WTC11 (cell line): ENCODE measurements at places on chromosomes 6 and 20. TPM values are rescaled to one million over a fixed set of nuclear protein-coding genes. Genes with fewer than 3 reads are reported as not detected.

The SLC2A10 gene
- total RNA-seq = 8.0 to 12.0 TPM (median 10.8 TPM) in 3 replicates

The GSTA3 gene
- total RNA-seq = not detected in 3 replicates

The HM13 gene
- 93.3 to 103 TPM (median 101 TPM) in 3 replicates for total RNA-seq

- no peak overlapping the region for H3K4me3 ChIP-seq
- DNase-seq = no peak
- H3K4me1 ChIP-seq = peaks cover 7% of the 10 kb centered on the region
- H3K27ac ChIP-seq = no peak overlapping the region
Observed at GRCh38 chr6:50884364-50884763, 65.7 kb downstream of the TFAP2B start.

- no peak for DNase-seq
- H3K27ac ChIP-seq = no peak overlapping the region
- no peaks in the 10 kb centered on the region for H3K27me3 ChIP-seq
- peaks cover 12% of the 10 kb centered on the region for H3K4me1 ChIP-seq
- H3K36me3 ChIP-seq = no peaks in the 10 kb centered on the region
Observed at GRCh38 chr20:6623989-6624388, 143.5 kb upstream of the BMP2 start.

- no peak overlapping the region for H3K4me3 ChIP-seq
- peaks cover 6% of the 10 kb centered on the region for H3K36me3 ChIP-seq
- H3K4me1 ChIP-seq = peaks cover 11% of the 10 kb centered on the region
- peaks cover under 1% of the 10 kb centered on the region; the same call in 1 of the 2 replicates for H3K27me3 ChIP-seq
- no peak overlapping the region; the same call in 1 of the 2 replicates for H3K27ac ChIP-seq
Observed at GRCh38 chr6:89562093-89562973, 76.2 kb downstream of the LYRM2 start.

GRCh38 chr20:19824861-19825260 lies 66.8 kb downstream of the RIN2 start:
- no peak overlapping the region for H3K4me3 ChIP-seq
- H3K36me3 ChIP-seq = no peaks in the 10 kb centered on the region
- no peaks in the 10 kb centered on the region; the same call in 1 of the 2 replicates for H3K27me3 ChIP-seq
- DNase-seq = no peak

GRCh38 chr20:51627586-51627985 lies 85.1 kb upstream of the NFATC2 start:
- H3K27me3 ChIP-seq = no peaks in the 10 kb centered on the region
- H3K27ac ChIP-seq = no peak overlapping the region
- DNase-seq = no peak
- H3K36me3 ChIP-seq = no peaks in the 10 kb centered on the region

DNA sequence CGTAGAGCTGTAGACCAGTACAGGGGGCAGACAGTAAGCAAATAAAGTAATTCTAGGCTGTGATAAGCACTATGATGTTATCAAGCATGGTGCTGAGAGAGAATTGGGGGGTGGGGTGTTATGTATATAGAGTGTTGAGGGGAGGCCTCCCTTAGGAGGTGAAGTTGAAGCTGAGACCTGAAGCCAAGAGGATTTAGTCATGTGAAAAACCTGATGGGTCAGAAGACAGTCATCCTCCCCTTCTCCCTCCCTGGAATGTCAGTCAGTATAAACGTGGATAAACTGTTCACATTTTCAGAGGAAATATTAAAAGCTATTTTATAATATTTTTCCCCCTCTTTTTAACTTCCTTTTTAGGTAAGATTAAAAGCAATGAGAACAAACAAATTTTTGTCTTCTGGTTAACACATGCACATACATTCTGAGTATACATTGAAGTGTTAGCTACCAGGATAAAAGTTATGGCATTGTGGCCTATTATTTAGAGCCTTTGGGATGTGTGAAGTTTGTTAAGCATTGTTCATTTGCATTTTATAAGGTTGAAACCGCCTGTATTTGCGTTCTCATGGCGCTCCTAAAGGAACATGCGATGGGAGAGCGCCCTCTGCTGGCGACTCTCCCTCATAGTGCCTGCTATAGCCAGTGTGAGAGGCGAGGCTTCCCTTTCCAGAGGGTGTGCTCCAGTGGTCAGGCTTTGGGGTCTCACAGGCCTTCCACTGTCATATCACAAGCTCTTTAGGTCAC lies 35.4 kb upstream of the MAPK13 start:
- no peaks in the 10 kb centered on the region for H3K27me3 ChIP-seq
- H3K36me3 ChIP-seq = no peaks in the 10 kb centered on the region; the same call in 1 of the 2 replicates
- no peak overlapping the region for H3K27ac ChIP-seq
- peak; percentile 77 for DNase-seq
- no peak overlapping the region for H3K4me3 ChIP-seq

DNA sequence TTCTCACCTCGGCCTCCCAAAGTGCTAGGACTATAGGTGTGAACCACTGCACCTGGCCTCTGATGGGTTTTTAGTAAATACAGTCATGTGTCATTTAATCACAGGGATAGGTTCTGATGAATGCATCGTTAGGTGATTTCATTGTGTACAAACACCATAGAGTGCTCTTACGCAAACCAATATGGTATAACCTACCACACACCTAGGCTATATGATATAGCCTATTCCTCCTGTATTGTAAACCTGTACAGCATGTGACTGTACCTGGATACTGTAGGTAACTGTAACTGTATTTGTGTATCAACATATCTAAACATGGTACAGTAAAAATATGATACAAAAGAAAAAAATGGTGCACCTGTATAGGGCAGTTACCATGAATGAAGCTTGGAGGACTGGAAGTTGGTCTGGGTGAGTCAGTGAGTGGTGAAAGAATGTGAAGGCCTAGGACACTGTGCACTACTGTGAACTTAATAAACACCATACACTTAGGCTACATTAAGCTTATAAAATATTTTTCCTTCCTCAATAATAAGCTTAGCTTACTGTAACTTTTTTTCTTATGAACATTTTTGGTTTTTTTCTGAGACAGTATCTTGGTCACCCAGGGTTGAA lies 10.0 kb downstream of the BICRAL start:
- H3K27ac ChIP-seq = no peak overlapping the region
- H3K4me1 ChIP-seq = peaks cover 26% of the 10 kb centered on the region
- no peaks in the 10 kb centered on the region for H3K27me3 ChIP-seq

DNA sequence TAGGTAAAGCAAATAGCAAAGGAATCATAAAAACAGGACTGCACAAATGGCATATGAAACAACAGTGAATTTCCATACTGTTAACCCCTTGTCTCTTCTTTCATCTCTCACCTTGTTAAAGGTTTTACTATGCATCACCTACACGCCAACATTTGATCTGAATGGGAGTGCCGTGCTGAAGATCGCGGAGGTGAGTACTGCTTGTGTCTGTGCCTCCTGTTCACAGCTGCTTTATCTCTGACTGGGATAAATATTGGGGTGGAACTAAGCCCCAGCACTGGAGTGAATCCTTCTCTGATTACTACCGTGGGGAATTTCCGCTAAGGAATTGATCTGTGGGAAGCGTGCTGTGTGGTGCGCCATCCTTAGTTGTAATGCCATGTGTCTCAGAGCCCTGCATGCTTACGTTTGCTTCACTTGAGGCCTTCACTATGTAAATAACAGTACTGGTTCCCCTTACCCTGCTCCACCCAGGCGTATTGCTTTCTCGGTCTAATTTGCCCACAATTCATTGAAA lies 11.4 kb upstream of the PBOV1 start:
- H3K4me1 ChIP-seq = peaks cover 36% of the 10 kb centered on the region
- no peaks in the 10 kb centered on the region for H3K27me3 ChIP-seq
- H3K36me3 ChIP-seq = no peaks in the 10 kb centered on the region
- H3K27ac ChIP-seq = peak overlapping the region; percentile 14; the same call in 1 of the 2 replicates

DNA sequence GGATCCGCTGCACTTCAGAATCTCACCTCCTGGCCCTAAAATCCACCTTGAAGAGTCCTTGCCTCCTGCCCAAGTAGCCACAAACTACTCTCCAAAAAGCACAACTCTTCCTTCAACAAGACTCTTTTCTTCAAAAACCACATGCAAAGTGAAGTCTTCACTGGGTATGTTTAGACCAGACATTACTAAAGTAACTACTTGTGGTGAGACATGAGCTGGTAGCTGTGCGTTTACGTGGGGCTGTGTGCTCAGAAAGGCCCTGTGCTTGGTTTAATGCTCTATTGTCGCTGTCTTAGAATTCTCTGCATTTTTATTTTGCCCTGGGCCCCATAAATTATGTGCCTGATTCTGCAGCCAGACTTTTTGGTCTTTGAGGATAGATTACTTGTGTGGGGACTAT lies 104.4 kb upstream of the HDAC2 start:
- peaks cover 18% of the 10 kb centered on the region for H3K36me3 ChIP-seq
- no peaks in the 10 kb centered on the region for H3K27me3 ChIP-seq
- H3K4me3 ChIP-seq = no peak overlapping the region
- peaks cover 9% of the 10 kb centered on the region for H3K4me1 ChIP-seq
- no peak overlapping the region for H3K27ac ChIP-seq
- no peak for DNase-seq

DNA sequence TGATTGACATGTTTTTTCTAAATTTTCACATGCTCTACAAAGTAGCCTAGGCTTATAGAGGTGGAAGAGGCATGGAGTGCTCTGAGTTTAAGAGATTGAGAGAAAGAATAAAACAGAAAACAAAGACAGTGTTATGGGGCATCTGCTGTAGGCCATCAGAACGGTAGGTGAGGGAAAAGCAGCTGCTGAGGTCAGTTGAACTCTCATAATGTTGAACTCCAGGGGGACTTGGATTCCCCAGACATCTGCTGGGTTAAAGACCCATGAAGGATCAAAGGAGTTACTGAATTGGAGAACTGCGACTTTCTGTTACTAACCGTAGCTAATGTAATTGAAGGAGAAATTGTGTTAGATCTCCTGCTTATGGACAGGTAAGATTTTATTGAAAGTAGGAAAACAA lies 333.9 kb downstream of the TFAP2B start:
- DNase-seq = no peak
- no peaks in the 10 kb centered on the region for H3K36me3 ChIP-seq
- H3K4me1 ChIP-seq = peaks cover 10% of the 10 kb centered on the region
- peaks cover 78% of the 10 kb centered on the region for H3K27me3 ChIP-seq
- no peak overlapping the region for H3K27ac ChIP-seq

DNA sequence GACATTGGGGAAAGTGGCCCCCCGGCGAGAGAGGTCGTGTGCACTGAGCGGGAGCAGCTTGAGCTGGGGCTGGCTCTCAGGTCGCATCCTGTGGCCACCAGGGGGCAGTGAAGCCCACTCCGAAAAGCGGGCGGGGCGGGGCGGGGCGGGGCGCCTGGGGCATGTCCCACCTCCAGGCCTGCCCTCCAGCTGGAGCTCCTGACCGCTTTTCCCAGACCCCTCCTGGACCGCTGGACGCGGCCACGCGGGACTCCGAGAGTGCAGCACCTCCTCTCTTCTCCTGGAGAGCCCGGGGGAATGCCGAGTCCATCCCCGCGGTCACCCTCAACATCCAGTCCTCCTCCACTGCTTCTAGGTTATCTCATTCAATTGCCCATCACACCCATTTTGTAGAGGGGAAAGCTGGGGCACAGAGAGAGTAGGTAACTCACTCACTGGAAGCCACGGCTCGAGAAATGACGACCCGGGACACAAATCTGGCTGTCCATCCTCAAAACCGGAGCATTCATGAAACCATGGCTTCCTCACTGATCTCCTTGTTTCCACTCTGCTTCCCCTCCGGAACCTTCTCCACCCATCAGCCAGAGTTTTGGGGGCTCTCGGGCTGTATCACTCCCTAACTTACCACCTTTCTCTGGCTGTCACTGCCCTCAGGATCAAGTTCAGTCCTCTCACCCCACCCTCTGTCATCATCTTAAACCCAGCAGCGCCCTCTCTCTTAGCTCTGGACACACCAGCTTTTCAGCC lies 24.1 kb downstream of the COX4I2 start:
- peak; percentile 87 for DNase-seq
- peak overlapping the region; percentile 79 for H3K27ac ChIP-seq
- peaks cover 6% of the 10 kb centered on the region; the same call in 1 of the 2 replicates for H3K36me3 ChIP-seq
- H3K4me3 ChIP-seq = peak overlapping the region; percentile 74
- H3K4me1 ChIP-seq = peaks cover 23% of the 10 kb centered on the region

DNA sequence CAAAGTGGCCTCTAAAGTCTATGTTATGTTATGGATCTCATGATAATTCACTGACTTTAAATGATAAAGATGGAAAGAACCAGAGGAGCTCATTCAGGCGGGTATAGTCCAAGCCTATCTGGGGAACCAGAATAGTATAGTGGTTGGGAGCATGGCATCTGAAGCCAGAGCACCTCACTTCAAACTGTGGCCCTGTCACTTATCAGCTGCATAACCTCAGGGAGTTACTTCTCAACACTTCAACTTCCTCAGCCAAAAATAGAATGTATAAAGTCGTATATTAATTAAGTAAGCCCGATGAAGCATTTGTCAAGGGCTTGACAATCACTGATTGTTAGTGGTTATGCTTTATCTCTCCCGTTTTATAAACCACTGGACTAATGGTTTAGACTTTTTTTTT lies 112.7 kb downstream of the RTN4IP1 start:
- DNase-seq = no peak
- peaks cover 29% of the 10 kb centered on the region for H3K27me3 ChIP-seq
- H3K27ac ChIP-seq = no peak overlapping the region
- H3K36me3 ChIP-seq = no peaks in the 10 kb centered on the region

DNA sequence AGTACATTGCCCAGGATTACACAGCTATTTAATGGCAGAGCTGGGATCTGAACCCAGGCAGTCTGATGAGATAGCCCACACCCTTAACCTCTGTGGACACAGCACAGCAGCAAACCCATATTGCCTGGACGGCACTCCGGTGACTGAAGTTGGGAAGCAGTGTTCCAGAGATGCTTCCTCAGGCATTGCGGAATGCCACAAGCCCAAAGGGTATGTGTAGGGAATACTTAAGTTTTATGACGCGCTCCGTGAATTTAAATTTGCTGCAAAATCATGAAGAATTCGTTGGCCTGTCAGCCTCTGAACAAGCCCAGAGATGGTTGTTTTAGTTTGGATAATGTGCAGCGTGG lies 46.4 kb downstream of the PSMG4 start:
- peaks cover 34% of the 10 kb centered on the region for H3K36me3 ChIP-seq
- H3K4me3 ChIP-seq = no peak overlapping the region
- H3K27me3 ChIP-seq = no peaks in the 10 kb centered on the region
- peak; percentile 0 for DNase-seq
- H3K27ac ChIP-seq = no peak overlapping the region
